Stimulated activated memory B cell treated with anti-CD40 and anti-IgM and Interleukin-4, amounts not matched to agents 10 μg/mL and 1 μg/mL and 100 μg/mL, for 72 hours (primary cell): ENCODE measurements at places on chromosomes 6 and 20.

DNA sequence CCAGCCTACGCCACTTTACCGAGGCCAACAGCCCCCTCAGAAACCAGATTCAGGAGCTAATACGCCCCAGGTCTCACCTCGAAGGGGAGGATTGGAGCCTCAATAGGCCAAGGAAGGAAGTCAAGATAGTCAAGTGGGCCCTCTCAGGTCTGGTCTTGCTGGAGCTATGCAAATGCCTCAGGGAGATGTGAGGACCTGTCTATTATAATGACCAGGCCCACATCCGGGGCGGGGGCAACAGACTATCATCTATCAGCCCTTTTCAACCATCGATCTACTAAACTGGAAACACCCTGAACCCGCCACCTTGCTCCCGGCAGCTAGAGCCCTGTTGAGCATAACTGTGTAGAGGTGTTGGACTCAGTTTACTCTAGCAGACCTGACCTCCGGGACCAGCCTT is 12.7 kb upstream of the GSTA3 start:
- ATAC-seq: no peak

DNA sequence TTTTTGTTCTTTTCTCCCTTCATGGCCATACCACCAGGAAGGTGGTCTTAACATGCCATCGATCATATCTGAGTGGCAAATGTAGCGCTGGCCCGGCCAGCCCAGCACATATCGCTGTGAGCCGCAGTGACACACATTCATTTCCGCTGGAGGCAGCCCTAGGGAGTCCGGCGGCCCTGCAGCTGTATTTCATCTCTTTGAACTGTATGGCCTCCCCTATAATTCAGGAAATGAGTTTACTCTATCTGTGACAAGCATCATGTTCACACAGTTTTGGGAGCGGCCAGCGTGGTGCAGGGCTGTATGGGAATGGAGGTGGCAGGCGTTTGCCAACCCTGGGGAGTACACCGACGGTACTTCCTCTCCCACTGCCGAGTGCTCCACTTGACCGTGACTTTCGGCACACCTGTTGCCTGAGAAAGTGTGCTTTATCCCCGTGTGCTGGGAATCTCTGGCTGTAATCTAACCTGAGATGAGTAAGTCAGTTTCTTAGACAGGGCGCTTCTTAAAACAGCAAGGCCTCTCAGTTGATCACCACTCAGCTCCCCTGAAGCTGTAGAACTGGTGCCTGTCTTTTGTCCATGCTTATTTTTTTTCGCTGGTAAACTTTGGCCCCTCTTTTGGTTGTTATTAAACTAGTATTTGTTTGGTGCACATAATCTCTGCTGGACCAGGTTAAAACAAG is 257.1 kb upstream of the TAB2 start:
- ATAC-seq: peak; percentile 84

- no peak for ATAC-seq
These were observed 190.0 kb upstream of the COL21A1 start for GRCh38 chr6:56437171-56437900.

DNA sequence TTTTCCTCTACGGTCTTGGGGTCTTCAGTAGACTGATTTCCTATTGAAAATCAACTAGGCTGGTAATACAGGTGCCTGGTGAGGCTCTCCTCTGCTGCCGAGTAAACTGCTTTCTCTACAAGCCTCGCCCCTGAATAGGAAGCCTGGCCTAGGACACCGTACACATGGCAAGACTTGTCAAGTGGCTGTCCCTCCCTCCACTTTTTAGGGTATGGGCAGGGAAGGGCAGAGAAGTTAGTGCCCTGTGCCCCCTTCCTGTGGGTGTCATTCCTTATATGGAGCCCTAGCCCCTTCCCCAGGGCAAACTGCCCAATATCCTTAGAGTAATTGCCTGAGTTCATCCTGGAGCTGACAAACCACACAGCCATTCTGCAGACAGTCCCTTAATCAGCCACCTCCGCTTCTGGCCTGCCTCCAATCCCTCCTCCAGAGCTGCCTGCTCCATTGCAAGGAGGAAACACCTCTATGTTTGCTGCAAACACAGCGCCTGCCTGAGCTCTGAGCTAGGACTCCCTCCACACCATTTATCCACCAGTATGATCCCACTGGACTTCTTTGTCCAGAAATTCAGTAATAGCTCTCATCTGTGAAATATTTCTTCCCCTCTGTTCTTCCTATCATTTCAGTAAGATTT is 93.1 kb downstream of the CHD6 start:
- ATAC-seq: no peak

- ATAC-seq: no peak
These were observed 493.7 kb upstream of the SULF2 start for GRCh38 chr20:48278961-48279481.

- no peak for ATAC-seq
These were observed 151.7 kb downstream of the GRIK2 start for GRCh38 chr6:101545191-101545590.

- ATAC-seq: no peak
These were observed 87.2 kb upstream of the RIN2 start for GRCh38 chr20:19670829-19671228.
